ENCODE measurements at places on chromosomes 12 and 14.

DNA sequence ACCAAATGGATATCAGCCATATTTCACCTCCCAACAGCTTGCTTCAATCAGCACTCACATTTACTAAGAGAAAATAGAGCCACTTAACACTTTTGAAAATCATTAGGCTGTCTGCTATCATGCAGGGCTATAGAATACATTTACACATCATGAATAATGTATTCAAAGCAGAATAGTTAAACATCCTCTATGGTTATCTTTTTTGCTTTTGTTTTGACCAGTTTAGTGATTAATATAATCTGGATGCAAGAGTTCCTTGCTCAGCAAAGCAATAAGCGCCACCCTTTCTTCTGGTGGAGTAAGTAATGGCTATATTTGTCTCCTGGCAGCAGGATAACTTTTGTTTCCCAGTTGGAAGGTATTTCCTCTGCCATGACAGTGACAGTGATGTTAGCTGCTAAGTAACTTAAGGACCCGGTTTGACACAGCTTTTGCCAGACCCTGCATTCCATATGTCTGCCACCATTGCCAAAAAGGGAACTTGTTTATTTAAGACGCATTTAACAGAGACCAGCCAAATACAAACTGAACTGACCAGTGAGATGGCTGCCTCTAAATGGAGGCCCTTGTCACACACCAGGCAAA is 70.3 kb upstream of the NR2C1 start:
- DNase-seq, result no peak

DNA sequence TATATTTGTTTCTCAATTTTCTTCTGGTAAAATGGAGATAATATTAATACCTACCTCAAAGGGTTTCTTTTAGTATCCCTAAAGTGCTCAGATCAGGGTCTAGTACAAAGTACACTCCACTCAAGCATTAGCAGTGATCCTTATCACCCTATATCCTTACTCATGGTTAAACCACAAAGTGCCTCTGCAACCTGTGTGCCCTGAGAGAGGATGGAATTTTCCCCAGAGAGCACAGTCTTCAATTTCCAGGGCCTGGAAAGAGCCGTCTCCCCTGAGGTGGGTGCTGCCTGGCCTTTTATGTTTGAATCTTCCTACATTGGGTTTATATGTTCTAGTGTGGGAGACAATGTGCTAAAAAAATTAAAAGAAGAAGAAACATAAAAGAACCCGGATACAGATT is 183.1 kb upstream of the FBXO33 start:
- DNase-seq, result no peak

DNA sequence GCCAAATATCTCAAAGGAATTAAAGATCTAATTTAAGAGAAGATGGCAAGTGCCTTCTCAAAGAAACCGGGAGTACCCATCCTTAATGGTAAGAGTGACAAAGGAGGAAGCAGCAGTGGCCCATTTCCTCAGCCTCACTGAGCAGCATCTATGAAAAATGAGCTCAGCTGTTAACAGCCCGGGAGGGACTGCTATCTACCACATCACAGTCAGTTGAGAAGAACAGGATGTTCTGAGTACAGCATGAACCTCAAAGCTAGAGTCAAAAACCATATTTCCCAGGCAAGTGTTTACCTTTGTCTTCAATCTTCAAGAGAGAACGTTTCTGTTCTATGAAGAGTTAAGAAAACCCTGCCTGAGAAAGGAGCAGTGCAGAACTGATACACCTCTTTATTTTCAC is 115.0 kb downstream of the BTG1 start:
- no peak for DNase-seq

- no peak for DNase-seq
Measured at GRCh38 chr12:113333877-113334785, 778 bp downstream of the SLC8B1 start.

DNA sequence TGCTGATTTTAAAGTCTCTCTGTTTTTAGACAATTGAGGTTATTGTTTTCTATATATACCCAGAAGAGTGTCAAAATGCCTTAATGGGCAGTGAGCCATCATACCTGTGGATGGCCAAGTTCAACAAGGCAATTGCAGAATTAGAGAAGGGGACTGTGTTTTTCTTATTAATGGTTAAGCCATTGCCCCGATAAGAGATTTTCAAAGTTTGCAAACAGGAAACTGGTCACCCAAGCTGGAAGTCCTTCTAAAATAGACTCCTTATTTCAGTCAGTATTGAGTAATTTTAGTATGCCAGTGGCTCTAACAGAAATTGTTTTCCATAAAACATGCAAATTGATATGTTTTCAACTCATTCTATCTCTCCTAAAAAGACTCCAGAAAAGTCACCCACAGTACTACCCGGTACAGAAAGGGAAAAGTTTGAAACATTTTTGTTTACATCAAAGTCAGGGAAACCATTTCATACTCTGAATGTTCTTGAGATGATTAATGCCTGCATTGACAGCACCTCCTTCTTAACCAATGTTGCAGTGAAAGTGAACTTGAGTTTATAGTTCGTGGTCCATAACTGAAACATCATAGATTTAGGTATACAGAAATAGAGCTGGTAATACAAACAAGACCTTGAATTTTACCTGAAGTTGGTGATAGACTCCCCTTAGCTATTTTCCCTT is 191.1 kb downstream of the TMX1 start:
- DNase-seq, result no peak

GRCh38 chr12:22856178-22856577 is 231.2 kb downstream of the ETNK1 start:
- no peak for DNase-seq

DNA sequence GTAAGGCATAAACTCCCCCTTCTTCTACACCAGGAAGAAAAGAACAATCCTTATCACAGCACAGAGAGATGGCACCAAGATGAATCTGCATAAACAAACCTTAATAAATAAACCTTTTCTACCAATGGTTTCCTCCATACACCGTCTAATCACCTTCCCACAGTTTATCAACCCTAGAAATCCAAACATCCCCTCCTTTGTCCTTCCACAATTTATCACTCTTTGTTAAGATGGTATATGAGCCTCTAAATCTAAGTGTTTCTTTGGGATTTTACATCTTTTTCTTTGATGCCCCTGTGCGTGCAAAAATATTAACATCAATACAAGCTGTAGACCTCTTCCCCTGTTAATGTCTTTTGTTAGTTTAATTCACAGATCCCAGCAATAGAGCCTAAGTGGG is 12.5 kb downstream of the DICER1 start:
- no peak for DNase-seq

- DNase-seq, result peak; percentile 28
Measured at GRCh38 chr12:113462117-113462774, 9.4 kb downstream of the LHX5 start.

GRCh38 chr12:12024911-12025682 is 45.6 kb upstream of the BCL2L14 start:
- no peak for DNase-seq

GRCh38 chr12:3713483-3713882 is 39.4 kb downstream of the CRACR2A start:
- no peak for DNase-seq

GRCh38 chr14:68669111-68669511 is 123.8 kb downstream of the ZFP36L1 start:
- DNase-seq, result no peak

DNA sequence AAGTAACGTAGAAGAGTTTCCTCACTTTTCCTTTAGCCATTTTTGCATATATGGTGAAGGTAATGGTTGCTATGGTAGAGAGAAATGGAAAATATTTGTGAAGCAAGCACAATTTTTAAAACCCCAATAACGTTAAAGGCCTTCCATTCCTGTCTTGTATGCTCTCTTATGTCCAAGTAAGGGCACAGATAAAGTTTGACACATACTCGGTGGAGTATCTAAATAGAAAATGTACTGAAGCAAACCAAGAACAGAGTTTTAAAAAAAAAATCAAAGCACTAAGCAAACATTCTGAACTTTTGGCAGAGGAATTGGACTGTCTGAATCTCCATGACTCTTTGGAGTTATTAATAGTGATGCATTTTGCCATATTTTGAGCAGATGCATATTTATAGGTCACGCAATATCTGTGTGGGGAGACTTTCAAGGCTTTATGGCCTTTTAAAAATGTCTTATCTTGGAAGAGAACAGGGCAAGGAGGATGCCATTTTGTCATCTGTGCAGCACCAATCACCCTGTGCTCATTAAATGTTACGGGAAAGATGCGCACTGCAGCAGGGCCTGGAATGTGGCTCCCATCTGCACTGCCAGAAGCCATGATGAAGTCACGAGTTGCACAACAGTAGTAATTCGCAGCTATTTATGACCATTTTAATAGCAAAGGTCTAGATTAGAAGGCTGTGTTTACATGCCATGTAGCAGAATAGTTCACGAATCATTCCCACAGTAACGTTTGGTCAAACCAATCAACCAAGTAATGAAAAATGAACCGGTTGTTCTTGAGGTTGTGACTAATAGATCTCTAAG is 23.3 kb upstream of the AMIGO2 start:
- DNase-seq, result no peak

- DNase-seq, result no peak
Measured at GRCh38 chr14:100078997-100079725, 13.9 kb downstream of the EVL start.

- DNase-seq, result no peak
Measured at GRCh38 chr14:101220921-101221510, 317.5 kb upstream of the RTL1 start.

GRCh38 chr14:83342590-83342989 is 1808.9 kb upstream of the SEL1L start:
- DNase-seq, result no peak

GRCh38 chr12:125684968-125685790 is 619.9 kb downstream of the AACS start:
- DNase-seq, result no peak

Data from nucleus accumbens (tissue), 56 donors.